ENCODE measurements at places on chromosomes 16 and 17.
A peak's percentile ranks its signal among the peaks of the same experiment; 100 is the strongest.

GRCh38 chr17:9432934-9433421 lies 142.6 kb downstream of the STX8 start:
- DNase-seq: no peak

DNA sequence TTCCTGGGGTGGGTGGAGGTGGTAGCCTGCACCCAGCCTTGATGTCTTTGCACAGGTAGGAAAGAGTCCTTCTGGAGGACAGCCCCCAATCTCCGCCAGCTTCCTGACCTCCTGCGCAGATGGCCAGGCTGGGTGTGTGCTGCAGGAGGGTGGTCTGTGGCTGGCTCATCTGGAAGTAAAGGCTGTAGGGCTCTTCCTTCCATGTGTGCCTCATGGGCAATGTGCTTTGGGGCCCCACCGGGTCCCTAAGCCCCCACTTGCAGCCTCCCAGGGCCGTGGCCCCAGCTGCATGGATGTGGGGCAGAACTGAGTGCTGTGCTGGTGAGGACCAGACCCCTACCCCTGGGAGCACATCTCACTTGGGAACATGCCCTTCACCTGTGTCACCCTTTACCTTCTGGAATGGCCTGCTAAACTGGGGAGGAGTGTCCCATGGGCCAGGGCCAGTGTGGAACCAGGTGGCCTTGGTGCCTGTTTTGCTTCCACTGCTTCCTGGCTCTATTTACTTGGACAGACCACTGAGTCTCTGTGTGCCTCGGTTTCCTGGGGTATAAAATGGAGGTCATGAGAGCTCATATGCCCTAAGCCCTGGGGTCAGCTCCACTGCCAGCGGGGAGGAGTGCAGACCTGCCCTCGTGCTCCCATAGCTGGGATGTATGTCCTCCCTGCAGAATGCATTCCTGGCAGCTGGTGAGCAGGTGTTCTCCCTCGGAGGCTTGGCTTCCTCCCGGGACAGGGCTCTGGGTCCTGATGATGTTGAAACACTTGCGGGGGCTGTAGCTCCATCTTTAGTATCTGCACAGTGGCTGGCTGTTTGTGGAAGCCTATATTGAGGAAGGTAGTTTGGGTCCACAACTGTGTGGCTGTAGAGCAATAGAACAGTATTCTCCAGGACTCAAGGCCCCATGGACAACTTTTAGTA lies 18.0 kb downstream of the MPRIP start:
- DNase-seq: no peak

- no peak for DNase-seq
Observed at GRCh38 chr17:50348522-50349242, 2.8 kb downstream of the XYLT2 start.

DNA sequence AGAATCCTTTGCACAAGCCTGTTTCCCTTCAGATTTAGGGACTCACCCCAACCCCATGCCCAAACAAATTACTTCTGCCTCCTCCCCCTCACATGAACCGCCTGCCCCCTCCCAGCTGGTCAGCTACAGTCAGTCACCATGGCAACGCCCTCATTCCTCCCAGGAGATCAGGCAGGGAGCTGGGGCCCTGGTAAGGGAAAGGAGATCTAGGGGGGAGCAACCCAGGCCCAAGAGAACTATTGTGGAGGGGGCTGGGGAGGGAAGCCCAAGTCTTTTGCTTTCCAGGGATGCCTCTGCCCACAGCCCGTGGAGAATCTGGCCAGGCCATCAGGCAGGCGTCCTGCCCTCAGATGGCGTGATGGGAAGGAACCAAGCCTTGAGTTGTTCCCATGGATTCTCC lies 2.8 kb downstream of the FAM171A2 start:
- no peak for DNase-seq

DNA sequence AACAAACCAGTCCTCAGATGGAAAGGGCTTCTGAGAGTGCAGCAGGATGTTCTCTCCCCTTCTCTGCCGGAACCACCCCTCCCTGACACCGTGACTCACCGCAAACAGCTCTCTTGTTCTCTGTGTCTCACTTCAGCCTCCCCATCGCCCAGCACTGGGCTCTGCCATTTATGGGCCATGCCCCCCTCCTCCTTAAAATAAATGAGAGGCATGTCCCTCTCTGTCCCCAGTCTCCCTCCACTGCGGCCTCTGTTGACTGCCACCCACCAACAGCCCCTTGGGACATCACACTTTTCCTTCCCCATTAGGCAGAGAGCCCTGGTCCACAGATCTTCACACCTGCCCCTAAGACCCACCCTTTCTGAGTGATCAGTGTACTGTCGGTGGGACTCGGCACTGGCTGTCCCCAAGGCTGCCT lies 6.3 kb downstream of the CCDC102A start:
- peak; percentile 85 for DNase-seq

DNA sequence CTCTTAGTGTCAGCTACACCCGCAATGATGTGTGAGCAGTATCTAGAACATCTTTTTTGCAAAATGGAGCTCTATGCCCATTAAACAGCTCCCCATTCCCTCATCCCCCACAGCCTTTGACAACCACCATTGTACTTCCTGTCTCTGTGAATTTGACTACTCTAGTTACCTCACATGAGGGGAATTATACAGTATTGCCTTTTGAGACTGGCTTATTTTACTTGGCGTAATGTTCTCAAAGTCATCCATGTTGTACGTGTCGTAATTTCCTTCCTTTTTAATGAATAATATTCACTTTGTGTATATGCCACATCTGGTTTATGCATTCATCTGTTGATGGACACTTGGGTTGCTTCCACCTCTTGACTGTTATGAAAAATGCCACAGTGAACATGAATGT lies 23.2 kb upstream of the CCL22 start:
- no peak for DNase-seq

- no peak for DNase-seq
Observed at GRCh38 chr17:67400193-67400592, 23.1 kb downstream of the PITPNC1 start.

GRCh38 chr17:5485270-5486205 lies at the start of gene DERL2:
DERL2 (minus strand) TSS chr17:5486178; CDS start chr17:5486161, 17 bp downstream.
- no peak for DNase-seq

GRCh38 chr17:78475211-78475610 lies 96.8 kb downstream of the PGS1 start:
- no peak for DNase-seq

DNA sequence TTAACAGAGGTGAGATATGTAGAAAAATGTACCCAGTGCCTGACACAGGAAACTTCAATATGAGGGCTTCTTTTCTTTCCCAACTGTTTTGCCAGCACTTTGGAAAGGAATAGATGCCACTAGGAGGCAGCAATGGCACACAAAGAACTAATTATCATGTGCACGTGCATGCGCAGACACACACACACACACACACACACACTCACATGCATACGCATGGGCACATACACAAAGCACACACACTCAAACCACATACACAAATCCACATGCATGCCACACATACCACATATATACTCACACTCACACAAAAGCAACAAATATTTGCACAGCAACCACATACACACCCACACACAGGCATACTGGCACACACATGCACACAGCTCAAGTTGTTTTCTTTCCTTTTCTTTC lies 8.8 kb upstream of the CEP112 start:
- DNase-seq: no peak

GRCh38 chr17:13474073-13474800 lies 127.5 kb downstream of the HS3ST3A1 start:
- no peak for DNase-seq

- DNase-seq: peak; percentile 85
Observed at GRCh38 chr17:74862108-74862901, 2.6 kb upstream of the GRIN2C start.

DNA sequence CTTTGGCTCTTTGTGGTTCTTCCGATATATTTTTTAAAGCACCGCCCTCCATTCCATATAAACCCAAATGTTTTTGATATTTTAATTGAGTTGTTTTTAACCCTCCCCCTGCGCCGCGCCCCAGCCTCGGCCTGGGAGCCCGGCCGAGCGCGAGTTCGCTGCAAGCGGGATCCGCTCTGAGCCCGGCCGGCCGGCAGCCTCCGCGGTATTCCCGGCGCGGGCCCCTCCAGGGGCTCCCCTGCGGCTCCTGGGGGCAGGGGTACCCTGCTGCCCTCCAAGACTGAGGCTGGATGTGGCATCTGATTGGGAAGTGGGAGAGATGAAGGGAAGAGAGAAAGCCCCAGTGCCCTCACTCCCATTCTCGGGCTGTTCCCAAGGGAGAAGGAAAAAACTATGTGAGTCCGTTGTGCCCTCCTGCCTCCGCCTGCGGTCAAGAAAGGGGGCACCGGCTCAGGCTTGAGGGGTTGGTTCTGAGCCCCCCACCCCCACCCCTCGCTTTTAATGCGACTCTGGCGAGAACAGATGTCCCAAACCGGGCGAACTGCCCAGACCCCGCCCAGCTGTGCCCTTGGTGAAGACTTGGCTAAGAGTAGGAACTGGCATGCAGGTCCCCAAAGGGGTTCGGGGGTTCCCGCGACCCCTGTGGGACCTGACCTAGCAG lies 8.6 kb downstream of the NEUROD2 start:
- DNase-seq: no peak

DNA sequence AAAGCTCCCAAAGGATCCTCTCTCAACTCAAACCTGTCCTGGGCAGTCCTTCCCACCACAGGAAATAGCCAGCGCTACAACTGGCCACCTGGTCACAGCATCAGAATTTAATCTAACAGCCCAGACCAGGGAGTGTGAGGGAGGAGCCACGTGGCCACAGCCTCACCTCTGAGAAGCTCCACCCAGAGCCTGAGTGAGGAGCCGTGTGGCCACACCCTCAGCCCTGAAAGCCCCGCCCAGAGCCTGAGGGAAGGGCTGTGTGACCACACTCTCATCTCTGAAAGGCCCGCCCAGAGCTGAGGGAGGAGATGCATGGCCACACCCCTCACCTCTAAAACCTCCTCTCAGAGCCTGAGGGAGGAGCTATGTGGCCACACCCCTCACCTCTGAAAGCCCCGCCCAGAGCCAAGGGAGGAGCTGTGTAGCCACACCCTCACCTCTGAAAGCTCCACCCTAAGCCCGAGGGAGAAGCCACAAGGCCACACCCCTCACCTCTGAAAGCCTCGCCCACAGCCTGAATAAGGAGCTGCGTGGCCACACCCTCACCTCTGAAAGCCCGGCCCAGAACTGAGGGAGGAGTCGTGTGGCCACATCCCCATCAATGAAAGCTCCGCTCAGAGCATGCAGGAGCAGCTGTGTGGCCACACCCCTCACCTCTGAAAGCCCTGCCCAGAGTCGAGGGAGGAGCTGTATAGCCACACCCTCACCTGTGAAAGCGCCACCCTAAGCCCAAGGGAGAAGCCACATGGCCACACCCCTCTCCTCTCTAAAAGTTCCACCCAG lies 28.6 kb downstream of the SLC38A8 start:
- DNase-seq: peak; percentile 65

- DNase-seq: peak; percentile 80
Observed at GRCh38 chr17:63445571-63445953, 544 bp downstream of the CYB561 start.

DNA sequence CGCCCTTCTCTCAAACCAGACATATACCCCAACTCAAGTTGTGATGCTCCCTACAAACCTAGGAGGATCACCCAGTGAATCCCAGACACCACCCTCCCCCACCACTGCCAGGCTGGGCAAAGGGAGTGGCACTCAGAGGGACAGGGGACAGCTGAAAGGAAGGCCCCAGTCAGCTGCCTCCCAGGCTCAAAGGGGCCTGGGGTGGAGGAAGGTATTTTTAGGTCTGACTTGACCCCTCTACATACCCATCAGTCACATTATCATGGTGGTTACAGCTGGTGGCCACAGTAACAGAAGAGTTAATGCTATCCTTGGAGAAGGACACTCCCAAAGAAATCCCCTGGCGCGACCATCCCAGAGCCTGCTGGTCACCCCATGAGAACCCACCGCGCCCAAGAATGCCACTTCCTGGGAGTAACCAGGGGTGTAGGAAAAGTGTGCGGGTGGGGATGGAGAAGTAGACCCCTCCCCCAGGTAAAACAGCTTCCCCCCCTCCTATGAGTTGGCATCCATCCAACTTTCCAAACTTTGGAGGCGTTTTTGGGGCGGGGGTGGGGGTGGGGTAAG lies 1.1 kb downstream of the CACNB1 start:
- no peak for DNase-seq

DNA sequence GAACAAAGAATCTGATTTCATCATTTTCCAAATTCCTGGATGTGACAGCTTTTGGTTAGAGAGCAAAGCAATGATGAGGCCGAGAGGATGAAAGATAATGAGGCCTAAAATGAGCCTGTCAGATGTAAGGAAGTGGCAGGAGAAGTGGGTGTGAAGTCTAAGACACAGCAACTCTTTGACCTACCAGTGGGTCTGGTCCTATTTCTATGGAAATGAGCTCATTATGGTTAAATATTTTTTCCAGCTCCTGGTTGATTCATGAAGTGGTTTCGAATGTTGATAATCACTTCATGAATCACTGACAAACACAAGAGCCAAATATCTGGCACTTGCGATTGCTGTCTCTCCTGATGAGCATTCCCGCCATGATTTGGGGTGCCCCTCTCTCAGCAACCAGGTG lies 273.3 kb upstream of the CDH5 start:
- DNase-seq: no peak

- no peak for DNase-seq
Observed at GRCh38 chr17:11212792-11213191, 28.2 kb upstream of the SHISA6 start.

GRCh38 chr16:24349320-24349719 lies 93.2 kb downstream of the CACNG3 start:
- no peak for DNase-seq

- no peak for DNase-seq
Observed at GRCh38 chr16:85829751-85830445, 30.4 kb downstream of the COX4I1 start.

GRCh38 chr17:74271901-74272561 lies 2.0 kb upstream of the DNAI2 start:
- no peak for DNase-seq

- DNase-seq: peak; percentile 47
Observed at GRCh38 chr16:79083508-79084299, 516.8 kb downstream of the MAF start.

GRCh38 chr17:42814633-42815399 lies 9.3 kb downstream of the BECN1 start:
- no peak for DNase-seq

- peak; percentile 78 for DNase-seq
Observed at GRCh38 chr17:68198931-68199836, 48.7 kb upstream of the AMZ2 start.

DNA sequence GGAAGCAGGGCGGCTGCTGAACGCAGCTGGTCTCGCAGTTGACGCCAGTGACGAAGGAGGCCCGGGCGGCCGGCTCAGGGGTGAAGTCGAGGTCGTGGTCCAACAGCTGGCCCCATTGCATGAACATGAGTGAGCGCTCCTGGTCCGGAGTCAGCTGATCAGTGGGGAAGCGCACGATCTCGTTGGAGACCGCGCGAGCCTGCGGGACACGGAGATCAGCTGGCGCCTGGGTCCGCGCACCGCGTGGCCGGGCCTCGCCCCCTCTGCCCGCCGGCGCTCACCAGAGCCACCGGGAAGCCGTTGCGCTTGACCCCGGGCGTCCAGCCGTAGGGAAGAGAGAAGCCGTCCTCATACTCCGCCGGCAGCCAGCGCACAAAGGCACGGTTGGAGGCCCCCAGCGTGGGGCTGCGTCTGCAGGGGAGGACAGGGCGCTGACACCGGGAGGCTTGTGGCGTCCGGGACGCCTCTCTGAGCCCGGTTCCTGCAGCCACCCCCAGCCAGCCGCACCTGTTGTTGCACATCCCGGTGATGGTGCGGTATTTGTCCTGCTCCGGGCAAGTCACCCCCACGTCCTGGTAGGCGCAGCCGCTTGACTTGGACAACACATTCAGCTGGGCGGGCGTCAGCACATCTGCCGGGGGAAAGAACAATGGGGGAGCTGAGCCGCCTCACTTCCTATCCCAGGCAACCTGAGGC lies 1.6 kb downstream of the MPO start:
- DNase-seq: peak; percentile 35
